Astrocyte (in vitro differentiated cells and primary cell): ENCODE measurements at places on chromosomes 7 and 10.

DNA sequence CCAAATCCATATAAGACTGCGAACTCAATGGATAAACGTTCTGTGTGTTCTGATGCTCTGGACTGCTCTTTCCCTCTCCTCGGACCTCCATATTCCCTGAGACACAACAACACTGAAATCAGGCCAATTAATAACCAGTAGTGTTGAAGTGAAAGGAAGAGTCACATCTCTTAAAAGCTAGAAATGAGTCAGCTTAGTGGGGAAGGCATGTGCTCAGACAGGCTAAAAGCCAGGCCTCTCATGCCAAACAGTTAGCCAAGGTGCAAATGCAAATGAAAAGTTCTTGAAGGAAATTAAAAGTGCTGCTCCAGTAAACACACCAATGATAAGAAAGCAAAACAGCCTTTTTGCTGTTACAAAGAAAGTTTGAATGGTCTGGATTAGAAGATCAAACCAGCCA, 29.3 kb downstream of the TNS3 start:
- peak; percentile 89 for DNase-seq

DNA sequence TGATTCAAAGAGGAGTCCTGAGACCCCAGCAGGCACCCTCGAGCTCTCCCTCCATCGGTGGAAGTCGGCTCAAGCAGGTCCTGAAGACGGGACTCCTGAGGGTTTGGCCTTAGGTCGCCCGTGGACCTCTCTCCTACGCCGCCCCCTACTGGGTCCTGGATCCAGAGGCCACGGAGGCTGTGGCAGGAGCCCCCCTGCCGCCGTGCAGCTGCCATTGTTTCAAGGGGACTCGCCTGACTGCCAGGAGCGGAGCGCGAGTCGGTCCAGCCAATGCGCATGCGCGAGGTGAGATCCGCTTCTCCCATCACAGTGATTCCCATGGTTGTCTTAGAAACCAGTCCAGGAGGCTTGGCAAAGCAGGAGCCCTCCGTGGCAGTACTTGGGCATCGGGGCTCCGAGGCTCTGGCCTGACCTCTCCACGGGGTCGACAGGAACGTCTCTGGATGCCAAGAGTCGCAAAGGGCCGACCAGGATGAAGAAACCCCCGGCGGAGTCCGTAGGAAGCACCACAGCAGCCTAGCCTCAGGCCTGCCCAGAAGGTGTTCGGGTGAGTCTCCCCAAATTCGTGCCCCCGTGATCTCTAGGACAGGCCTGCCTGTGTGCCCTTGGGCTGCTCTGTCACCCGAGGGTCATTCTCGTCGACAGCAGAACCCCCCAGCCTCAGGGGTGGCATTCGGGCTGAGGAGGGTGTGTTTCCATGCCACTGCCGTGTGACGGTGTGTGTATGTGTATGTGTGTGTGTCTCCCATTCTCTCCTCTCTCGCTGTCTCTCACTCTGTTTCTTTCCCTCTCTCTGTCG, 322.3 kb downstream of the ZNF716 start:
- DNase-seq = no peak

DNA sequence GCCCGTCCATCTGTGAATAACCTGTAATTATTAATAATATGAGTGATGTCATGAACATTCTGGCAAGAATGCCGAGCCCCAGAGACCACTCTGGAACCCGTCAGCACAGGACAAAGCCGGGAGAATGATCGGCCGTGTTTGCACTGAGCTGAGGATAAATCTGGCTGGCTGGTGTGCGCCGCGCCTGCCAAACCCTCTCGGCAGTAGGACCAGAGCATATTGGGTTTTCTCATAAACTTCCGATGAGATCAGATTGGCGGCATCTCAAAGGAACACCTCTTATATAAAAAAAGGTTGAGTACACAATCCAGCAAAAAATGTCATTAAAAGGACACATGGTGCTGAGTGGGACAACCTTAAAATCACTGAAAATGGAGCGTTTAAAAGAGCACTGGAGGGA, 296.0 kb upstream of the MKI67 start:
- no peak for DNase-seq

- DNase-seq = no peak
These were observed 826.6 kb upstream of the LRRN3 start for GRCh38 chr7:110264288-110264687.

DNA sequence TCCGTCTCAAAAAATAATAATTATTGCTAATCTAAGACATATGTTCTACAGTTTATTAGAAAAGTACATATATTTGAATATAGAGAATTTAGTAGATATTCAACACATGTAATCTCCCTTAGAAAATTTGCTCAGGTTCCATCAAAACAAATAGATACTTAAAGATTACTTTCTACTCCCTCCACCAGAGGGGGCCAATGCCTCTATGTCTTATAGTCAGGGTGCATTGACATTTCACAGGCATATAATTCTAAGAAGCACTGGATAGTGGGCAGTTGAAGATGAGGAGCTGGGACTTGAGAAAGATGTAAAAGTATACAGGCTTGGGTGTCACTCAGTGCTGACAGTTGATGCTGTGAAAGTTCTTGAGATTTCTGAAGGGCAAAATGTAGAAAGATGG, 301.6 kb upstream of the HPS1 start:
- no peak for DNase-seq

GRCh38 chr10:99630433-99630832, 10.2 kb upstream of the SLC25A28 start:
- DNase-seq = peak; percentile 42

GRCh38 chr7:134187893-134188292, 60.8 kb downstream of the LRGUK start:
- DNase-seq = no peak

- DNase-seq = no peak
These were observed 35.7 kb upstream of the EBLN1 start for GRCh38 chr10:22253580-22253882.

DNA sequence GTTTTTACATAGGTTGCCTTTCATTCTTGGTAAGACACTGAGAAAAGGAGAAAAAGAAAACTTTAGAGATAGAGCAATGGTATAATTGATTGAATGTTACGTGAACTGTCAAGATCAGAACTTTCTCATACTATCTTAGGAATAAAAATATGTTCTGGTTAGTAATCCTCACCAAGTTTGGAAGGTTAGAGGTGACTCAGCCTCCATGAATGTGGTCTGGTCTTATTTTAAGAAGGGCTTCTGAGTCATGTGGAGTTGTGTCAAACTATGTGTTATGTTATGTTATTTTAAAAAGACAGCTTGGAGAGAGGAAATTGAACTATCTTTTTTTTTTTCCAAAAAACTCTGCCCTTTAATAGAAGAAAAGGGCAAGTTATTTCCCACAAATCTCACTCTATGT, 458.6 kb upstream of the KLF6 start:
- DNase-seq = peak; percentile 100

DNA sequence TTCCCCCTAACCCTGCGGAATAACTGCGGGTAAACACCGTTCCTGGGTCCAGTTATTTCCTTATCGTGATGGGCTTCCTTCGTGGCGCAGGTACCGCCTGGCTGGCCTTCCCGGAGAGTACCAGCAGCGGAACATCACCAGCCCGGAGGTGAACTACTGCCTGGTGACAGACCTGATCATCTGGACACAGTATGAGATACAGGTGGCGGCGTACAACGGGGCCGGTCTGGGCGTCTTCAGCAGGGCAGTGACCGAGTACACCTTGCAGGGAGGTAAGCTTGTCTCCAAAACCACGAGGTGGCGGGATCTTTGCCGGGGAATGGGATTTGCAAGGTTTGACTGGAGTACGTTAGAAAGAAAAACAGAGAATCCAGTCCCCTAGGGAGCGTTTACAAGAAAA, 665.0 kb upstream of the FOXK1 start:
- no peak for DNase-seq

- peak; percentile 99 for DNase-seq
These were observed 163.6 kb downstream of the SUGCT start for GRCh38 chr7:40298421-40298820.

DNA sequence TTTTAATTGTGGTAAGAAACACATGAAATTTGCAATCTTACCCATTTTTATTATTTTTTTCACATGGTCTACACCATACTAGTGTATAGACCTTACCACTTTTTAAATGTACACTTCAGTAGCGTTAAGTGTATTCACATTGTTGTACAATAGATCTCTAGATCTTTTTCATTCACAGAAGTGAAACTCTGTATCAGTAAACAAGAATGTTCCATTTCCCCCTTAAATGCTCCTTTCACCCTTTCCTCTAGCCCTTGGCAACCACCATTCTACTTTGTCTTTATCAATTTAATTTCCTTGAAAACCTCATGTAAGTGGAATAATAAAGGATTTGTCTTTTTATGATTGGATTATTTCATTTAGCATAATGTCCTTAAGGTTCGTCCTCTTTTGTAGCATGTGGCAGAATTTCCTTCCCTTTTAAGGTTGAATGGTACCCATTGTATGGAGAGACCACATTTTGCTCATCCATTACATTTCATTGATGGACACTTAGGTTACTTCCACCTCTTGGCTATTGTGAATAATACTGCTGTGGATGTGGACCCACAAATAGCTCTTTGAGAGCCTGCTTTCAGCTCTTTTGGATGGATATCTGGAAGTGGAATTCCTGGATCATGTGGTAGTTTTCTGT, 45.7 kb downstream of the SNX10 start:
- DNase-seq = no peak

DNA sequence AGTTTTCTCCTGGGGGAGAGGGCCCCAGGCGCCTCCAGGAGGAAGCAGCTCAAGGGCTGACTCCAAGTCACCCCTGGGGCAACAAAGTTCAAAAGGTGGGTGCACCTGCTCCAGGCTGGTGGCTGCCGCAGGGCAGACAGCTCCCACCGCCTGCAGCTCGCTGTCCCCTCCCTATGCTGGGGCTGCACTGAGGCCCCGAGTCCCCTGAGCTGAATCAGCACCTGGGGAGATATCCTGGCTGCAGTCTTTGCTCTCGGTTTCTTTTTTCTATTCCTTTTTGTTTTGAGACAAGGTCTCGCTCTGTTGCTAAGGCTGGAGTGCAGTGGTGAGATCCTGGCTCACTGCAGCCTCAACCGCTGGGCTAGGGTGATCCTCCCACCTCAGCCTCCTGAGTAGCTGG, 183.4 kb downstream of the DNAJB6 start:
- DNase-seq = no peak

GRCh38 chr10:96138102-96138501, 8.0 kb downstream of the ZNF518A start:
- no peak for DNase-seq

GRCh38 chr7:82821037-82821436, 341.6 kb downstream of the PCLO start:
- no peak for DNase-seq

GRCh38 chr7:25454562-25455041, 226.3 kb upstream of the NPVF start:
- no peak for DNase-seq

DNA sequence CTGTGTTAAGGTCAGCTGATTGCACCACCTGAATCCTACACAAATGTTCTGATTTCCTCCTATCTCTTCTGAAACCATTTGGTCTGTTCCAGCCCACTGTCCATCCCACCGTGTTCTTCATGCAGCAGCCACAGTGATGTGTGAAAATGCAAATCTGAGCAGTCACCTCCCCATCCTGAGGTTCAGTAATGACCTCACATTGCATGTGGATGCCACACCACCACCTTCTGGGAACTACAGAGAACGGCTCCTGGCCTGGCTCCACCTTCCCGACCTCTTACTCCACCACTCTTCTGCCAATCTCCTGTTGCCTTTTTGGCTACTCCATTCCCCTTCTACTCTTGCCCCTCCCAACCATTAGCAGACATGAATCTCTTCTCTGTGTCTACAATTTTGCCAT, 244.4 kb downstream of the TNS3 start:
- peak; percentile 57 for DNase-seq

DNA sequence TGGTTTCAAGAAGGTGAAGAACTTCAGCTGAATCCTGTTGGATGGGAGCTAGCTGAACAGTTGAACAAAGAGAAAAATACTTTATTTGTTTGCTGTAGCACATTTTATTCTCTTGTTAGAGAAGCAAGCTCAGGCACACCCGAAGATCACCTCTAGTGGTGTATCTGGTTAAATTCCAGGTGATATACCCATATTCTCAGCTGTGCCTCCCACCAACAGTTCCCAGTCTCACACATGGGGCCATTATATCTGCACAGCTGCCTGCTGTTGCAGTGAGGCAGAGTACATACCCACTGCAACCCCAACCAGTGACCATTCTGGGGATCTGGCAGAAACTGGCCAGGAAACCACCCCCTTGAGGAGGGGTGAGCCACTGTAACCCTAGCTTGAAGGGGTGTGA, 9.2 kb downstream of the BTAF1 start:
- DNase-seq = no peak

GRCh38 chr7:47392241-47392759, 189.6 kb downstream of the TNS3 start:
- DNase-seq = peak; percentile 98

DNA sequence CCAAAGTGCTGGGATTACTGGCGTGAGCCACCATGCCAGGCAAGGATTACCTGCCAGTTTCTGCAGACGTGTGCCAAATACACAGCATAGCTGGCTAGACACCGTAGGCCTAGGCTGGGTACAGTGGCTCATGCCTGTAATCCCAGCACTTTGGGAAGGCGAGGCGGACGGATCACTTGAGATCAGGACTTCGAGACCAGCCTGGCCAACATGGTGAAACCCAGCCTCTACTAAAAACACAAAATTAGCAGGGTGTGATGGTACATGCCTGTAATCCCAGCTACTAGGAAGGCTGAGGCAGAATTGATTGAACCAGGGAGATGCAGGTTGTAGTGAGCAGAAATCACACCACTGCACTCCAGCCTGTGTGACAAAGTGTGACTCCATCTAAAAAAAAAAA, 868 bp downstream of the RFC2 start:
- no peak for DNase-seq

DNA sequence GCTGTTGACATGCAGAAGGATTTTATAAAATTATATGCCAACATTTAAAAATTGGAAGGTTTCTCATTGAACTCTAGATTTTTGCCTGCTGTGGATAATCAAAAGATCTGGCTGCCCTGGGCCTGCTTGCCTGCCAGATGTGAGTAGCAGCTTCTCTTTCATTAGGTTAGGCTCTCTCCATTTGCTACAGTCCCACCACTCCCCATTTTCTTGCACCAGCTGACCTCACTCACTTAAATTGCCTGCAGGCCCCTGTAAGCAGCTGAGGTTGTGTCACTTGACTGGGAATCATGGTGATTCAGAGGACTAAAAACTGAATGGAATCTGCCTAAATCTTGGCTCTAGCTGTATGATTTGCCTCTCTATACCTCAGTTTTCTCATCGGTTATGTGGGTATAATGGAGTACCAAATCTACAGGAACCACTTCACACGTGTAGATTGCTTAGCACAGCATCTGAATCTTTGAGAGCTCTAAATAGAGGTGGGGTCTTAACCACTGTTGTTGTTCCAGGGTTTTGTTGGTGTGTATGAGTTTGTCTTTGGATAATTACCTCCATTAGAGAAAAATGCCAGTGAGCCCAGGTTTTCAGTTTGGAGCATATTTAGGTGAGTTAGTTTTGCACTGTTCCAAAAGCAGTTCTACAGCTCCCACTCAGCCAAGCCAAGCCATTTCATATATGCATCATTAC, 18.6 kb upstream of the RAPGEF5 start:
- no peak for DNase-seq

GRCh38 chr7:44685723-44686122, 62.9 kb upstream of the ZMIZ2 start:
- DNase-seq = no peak

DNA sequence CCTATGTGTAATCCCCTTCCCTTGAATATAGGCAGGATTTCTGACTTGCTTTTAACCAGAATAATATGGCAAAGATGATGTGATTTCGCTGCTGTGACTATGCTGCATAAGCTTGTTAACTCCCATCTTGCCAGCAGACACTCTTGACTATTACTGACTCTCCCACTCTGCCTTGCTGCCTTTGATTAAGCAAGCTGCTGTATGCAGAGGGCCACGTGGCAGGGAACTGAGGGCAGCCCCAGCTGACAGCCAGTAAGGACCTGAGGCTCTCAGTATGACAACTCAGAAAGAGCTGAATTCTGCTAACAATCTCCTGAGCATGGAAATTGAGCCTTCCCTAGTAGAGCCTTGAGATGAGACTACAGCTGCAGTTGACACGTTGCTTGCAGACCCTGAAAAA, 279.4 kb upstream of the CACNA2D1 start:
- no peak for DNase-seq
